Astrocyte (in vitro differentiated cells and primary cell): ENCODE measurements at places on chromosomes 5 and 9. TPM values are rescaled to one million over a fixed set of nuclear protein-coding genes. Genes with fewer than 3 reads are reported as not detected.

- H3K4me1 ChIP-seq, result no peaks in the 10 kb centered on the region
- H3K36me3 ChIP-seq, result no peaks in the 10 kb centered on the region
- no peaks in the 10 kb centered on the region for H3K27me3 ChIP-seq
- DNase-seq, result no peak
- H3K27ac ChIP-seq, result no peak overlapping the region
Measured at GRCh38 chr5:59178071-59178470, 595.2 kb downstream of the RAB3C start.

GRCh38 chr5:14305045-14305444 lies 161.9 kb downstream of the TRIO start:
- H3K36me3 ChIP-seq, result peaks cover 55% of the 10 kb centered on the region
- peak; percentile 91 for DNase-seq
- H3K27ac ChIP-seq, result peak overlapping the region; percentile 48
- H3K4me1 ChIP-seq, result peaks cover 26% of the 10 kb centered on the region
- no peaks in the 10 kb centered on the region for H3K27me3 ChIP-seq

AFAP1L1 gene
- total RNA-seq, result 7.6 and 8.3 TPM in 2 replicates

- peaks cover 15% of the 10 kb centered on the region for H3K4me1 ChIP-seq
- H3K27ac ChIP-seq, result no peak overlapping the region
- H3K27me3 ChIP-seq, result no peaks in the 10 kb centered on the region
- H3K4me3 ChIP-seq, result no peak overlapping the region
- peaks cover 35% of the 10 kb centered on the region for H3K36me3 ChIP-seq
Measured at GRCh38 chr5:132209131-132209530, 18.5 kb downstream of the P4HA2 start.

ALDH7A1 gene
- total RNA-seq, result 85.5 and 90.6 TPM in 2 replicates

- no peaks in the 10 kb centered on the region for H3K4me1 ChIP-seq
- no peak overlapping the region for H3K4me3 ChIP-seq
- no peak overlapping the region for H3K27ac ChIP-seq
- no peak for DNase-seq
Measured at GRCh38 chr9:95724253-95724991, 151.1 kb upstream of the ERCC6L2 start.

SLC34A3 gene
- total RNA-seq, result 0.09 TPM in 1 of 2 replicates, not detected in the other

GRCh38 chr5:95925939-95926338 lies 35.7 kb downstream of the ELL2 start:
- no peak overlapping the region for H3K4me3 ChIP-seq
- H3K27me3 ChIP-seq, result no peaks in the 10 kb centered on the region
- no peak for DNase-seq
- no peaks in the 10 kb centered on the region for H3K4me1 ChIP-seq

PLEKHG4B gene
- total RNA-seq, result 6.1 and 8.1 TPM in 2 replicates

- H3K4me1 ChIP-seq, result no peaks in the 10 kb centered on the region
- H3K27me3 ChIP-seq, result no peaks in the 10 kb centered on the region
- no peaks in the 10 kb centered on the region for H3K36me3 ChIP-seq
- no peak for DNase-seq
Measured at GRCh38 chr5:124238350-124238749, 508.1 kb downstream of the ZNF608 start.

DNA sequence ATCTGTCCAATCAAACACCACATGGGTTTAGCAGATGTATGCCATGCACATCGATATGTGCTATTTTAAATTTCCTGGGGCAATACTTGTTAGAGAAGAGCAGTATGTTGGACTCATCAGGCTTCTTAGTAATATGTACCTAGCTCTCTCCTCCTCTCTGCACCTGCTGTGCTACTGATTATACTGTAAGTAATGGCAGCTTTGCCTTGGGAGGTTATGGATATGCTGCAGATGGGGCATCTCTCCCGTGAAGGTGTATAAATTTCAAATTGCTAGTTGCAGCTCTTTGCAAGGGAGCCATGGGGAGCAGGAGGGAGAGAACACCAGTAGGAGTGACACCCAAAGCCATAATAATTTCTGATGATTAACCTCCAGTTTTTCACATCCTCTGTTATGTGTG lies 101.5 kb downstream of the SPATA31D1 start:
- no peaks in the 10 kb centered on the region for H3K36me3 ChIP-seq
- DNase-seq, result no peak
- H3K27me3 ChIP-seq, result no peaks in the 10 kb centered on the region
- H3K4me3 ChIP-seq, result no peak overlapping the region

FGD3 gene
- total RNA-seq, result 0.09 TPM in 1 of 2 replicates, not detected in the other

DNA sequence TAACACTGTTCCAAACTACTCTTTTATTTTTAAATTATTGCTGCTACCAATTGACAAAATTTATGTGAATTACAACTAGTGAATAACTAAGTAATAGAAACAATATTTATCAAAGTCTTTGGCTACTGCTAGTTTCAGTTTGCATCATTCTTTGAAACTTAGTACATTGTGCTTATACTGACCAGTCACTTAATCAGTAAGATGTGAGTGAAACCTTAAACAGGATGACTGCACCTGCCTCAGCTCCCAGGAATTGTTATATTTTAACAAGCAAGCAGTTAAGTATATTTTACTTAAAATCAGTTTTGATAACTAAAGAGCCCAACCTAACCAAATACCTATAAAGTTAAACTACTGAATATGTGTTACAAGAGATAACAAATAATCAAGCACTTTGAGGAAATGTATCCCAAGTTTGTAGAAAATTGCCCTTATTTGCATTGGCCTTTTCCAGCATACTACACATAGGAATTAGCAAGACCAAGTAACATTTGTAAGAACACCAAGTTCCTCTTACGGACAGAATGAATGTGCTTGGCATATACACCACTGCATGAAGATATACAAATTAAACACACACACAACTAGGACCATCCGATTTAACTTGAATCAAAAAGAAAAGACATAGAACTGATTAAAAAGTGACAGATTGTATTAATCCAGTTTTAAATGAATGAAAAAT lies 545.5 kb upstream of the DAB2 start:
- H3K27me3 ChIP-seq, result no peaks in the 10 kb centered on the region
- DNase-seq, result no peak
- H3K27ac ChIP-seq, result no peak overlapping the region
- no peaks in the 10 kb centered on the region for H3K36me3 ChIP-seq

TRAF1 gene
- total RNA-seq, result 4.2 and 4.7 TPM in 2 replicates

- DNase-seq, result no peak
- H3K27ac ChIP-seq, result no peak overlapping the region
- no peaks in the 10 kb centered on the region for H3K36me3 ChIP-seq
Measured at GRCh38 chr5:30436691-30437090, 756.8 kb upstream of the CDH6 start.

- H3K4me3 ChIP-seq, result no peak overlapping the region
- no peaks in the 10 kb centered on the region for H3K4me1 ChIP-seq
- DNase-seq, result no peak
- H3K36me3 ChIP-seq, result no peaks in the 10 kb centered on the region
- no peaks in the 10 kb centered on the region for H3K27me3 ChIP-seq
Measured at GRCh38 chr5:81907012-81907635, 64.7 kb upstream of the ATG10 start.

SCGB3A2 gene
- 0.59 and 0.82 TPM in 2 replicates for total RNA-seq

GRCh38 chr5:44299394-44299793 lies 89.8 kb downstream of the FGF10 start:
- no peak for DNase-seq
- H3K27ac ChIP-seq, result no peak overlapping the region
- no peak overlapping the region for H3K4me3 ChIP-seq
- H3K27me3 ChIP-seq, result no peaks in the 10 kb centered on the region
